Ovary (tissue), 10 donors: ENCODE measurements at places on chromosomes 3 and 15. TPM values are rescaled to one million over a fixed set of nuclear protein-coding genes. Genes with fewer than 3 reads are reported as not detected.

RBP2 gene
- 0.69 TPM for total RNA-seq

GOLGA8J gene
- total RNA-seq, result 0.72 TPM

TRH gene
- total RNA-seq, result 1.3 TPM

CHRM5 gene
- not detected for total RNA-seq

PLSCR5 gene
- total RNA-seq, result not detected

DGKG gene
- 2.4 TPM for total RNA-seq

GP5 gene
- total RNA-seq, result 0.13 TPM

GADL1 gene
- total RNA-seq, result 0.20 TPM

C3orf70 gene
- 16.5 TPM for total RNA-seq

ZNF774 gene
- total RNA-seq, result 2.4 TPM

CNTN4 gene
- total RNA-seq, result 2.8 TPM

ZBTB20 gene
- 64.5 TPM for total RNA-seq
